ENCODE measurements at places on chromosomes 12 and 14. TPM values are rescaled to one million over a fixed set of nuclear protein-coding genes. Genes with fewer than 3 reads are reported as not detected.

GRCh38 chr12:82008251-82008650 lies 249.1 kb upstream of the PPFIA2 start:
- DNase-seq = no peak
- no peak overlapping the region for H3K4me3 ChIP-seq
- H3K27me3 ChIP-seq = no peaks in the 10 kb centered on the region
- H3K27ac ChIP-seq = no peak overlapping the region
- no peaks in the 10 kb centered on the region for H3K4me1 ChIP-seq

GRCh38 chr14:50247245-50247644 lies 15.9 kb upstream of the SOS2 start:
- H3K36me3 ChIP-seq = peaks cover 7% of the 10 kb centered on the region
- no peaks in the 10 kb centered on the region for H3K4me1 ChIP-seq
- no peak for DNase-seq
- no peak overlapping the region for H3K4me3 ChIP-seq

DNA sequence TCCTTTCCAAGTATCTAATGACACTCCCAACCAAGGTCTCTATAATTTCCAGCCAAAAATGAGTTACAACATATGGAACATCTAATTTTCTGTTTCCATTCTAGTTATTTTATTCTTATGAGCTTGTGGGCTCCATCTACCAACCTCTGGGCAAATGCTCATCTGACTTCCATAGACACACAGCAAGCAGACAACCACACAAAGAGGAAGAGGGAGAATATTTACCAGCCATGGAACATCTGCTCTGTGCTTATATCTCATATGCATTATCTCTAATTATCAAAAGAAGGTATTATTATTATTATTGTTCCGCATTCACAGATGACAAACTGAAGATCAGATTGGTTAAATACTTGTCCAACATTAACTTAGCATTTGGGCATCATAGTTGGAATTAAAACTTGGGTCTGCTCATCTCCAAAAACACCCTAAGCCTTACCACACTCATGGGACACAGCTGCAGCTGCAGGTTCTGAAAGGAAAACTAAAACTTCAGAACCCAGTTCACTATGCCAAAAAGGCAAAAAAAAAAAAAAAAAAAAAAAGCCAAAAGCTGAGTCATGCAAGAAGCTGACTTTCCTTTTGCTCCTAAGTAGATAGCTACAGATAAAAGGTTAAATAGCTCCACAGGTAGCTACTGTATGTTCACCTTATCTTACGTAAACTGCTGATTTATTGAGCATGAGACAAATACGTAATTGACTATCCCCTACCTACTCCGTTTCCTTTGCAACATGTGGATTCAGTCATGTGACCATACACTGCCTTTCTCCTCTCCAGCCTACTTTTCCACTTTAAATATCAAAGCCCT lies 23.6 kb upstream of the TCL1B start:
- H3K36me3 ChIP-seq = no peaks in the 10 kb centered on the region
- H3K4me3 ChIP-seq = no peak overlapping the region
- DNase-seq = no peak
- no peak overlapping the region for H3K27ac ChIP-seq
- H3K27me3 ChIP-seq = no peaks in the 10 kb centered on the region

DNA sequence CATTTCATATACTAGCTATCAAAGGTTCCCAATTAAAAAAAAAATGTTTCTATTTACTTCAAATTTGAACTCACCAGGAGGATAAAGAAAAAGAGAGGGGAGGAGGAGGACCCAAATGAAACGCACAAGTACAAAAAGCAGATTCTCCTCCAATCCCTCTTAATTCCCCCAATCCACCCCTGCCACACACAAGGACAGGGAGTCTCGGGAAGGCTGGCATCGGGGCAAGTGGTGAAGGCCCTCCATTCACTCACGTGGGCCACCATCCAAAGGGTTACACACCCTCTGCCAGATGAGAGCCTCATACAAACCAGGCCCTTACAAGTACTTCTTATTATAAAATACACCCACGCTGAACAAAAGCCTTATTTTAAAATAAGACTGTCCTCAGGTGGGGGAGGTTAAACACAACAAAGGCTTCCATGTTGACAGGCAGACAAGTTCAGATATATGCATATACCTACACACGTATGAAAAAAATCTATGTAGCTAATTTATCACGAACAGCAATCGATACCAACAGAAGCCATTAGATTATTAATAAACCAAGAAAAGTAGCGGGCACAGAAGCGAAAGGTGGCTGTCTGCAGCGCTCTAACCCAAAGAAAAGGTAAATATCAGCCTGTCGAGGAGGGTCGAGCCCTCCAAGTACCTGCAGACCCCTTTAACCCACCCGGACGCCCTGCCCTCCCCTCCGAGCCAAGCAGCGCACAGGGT lies 1.5 kb downstream of the ATP2B1 start:
- peaks cover 11% of the 10 kb centered on the region for H3K4me1 ChIP-seq
- peak overlapping the region; percentile 96 for H3K27ac ChIP-seq
- H3K36me3 ChIP-seq = no peaks in the 10 kb centered on the region
- peak overlapping the region; percentile 89 for H3K4me3 ChIP-seq

DNA sequence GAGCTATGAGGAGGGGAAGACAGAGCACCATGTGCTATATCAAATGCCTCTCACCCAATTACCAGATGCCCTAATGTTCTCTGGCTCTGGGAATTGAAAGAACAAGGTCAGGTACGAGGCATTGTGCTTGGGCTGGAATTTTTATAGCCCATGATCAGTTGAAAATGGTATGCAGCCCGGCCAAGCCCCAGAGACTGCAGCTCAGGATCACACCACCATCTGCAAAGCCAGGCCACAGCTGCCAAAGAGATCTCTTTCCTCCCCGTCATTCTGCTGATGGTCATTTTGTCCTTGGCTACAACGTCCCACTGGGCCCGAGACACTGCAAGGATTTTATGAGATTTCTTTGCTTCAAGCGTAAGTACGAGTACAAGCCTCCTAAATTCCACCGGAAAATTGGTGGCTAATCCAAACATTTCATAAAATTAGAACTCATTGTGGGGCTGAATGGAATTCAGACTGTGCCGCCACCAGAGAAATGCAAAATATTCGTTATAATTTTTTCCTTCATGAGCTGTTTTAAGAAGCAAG lies 15.1 kb downstream of the NUAK1 start:
- H3K36me3 ChIP-seq = no peaks in the 10 kb centered on the region
- H3K4me1 ChIP-seq = peaks cover 47% of the 10 kb centered on the region
- H3K4me3 ChIP-seq = no peak overlapping the region
- H3K27me3 ChIP-seq = no peaks in the 10 kb centered on the region
- no peak for DNase-seq

DNA sequence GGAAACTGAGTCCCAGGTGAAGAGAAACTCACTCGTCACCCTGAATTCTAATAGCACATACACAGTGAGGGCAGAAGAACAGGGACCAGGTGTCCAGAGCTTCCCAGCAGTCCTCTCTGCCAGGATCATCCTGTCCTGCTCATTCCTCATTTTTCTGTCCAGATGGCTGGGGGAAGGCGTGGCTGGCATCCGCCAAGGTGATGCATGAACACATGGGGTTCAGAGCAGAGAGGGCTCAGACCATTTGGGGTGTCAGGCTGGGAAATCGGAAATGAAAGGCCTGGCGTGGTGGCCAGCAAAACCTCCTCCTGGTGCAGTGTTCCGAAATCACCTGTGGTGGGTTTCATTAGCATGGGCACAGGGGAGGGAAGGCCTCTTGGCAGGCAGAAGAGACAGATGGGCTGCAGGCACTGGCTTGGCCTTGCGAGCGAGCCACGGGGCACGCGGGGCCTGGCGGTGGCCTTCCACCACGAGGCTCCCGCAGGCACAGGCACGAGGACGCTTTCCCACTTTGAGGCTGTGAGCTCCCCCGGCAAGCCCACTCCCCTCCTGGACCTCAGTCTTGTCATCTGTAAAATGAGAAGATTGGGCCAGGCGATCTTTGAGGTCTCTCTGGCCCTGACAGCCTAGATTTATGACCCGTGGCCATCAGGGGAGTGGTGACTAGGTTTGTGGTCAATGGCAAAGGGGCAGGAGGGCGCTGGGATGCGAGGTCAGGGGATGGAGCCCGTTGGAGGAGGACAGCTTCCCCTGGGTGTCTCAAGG lies 68.5 kb downstream of the TSPAN9 start:
- H3K27me3 ChIP-seq = no peaks in the 10 kb centered on the region
- peaks cover 27% of the 10 kb centered on the region for H3K4me1 ChIP-seq
- H3K4me3 ChIP-seq = no peak overlapping the region
- H3K27ac ChIP-seq = no peak overlapping the region
- DNase-seq = peak; percentile 45

- no peaks in the 10 kb centered on the region for H3K4me1 ChIP-seq
- no peaks in the 10 kb centered on the region for H3K36me3 ChIP-seq
- DNase-seq = no peak
- no peak overlapping the region for H3K27ac ChIP-seq
Measured at GRCh38 chr14:79037593-79037992, 867.4 kb downstream of the NRXN3 start.

- peaks cover 29% of the 10 kb centered on the region for H3K36me3 ChIP-seq
- no peaks in the 10 kb centered on the region for H3K27me3 ChIP-seq
- no peak for DNase-seq
- no peak overlapping the region for H3K4me3 ChIP-seq
- H3K27ac ChIP-seq = no peak overlapping the region
Measured at GRCh38 chr12:68326716-68327115, 5.4 kb downstream of the MDM1 start.

DNA sequence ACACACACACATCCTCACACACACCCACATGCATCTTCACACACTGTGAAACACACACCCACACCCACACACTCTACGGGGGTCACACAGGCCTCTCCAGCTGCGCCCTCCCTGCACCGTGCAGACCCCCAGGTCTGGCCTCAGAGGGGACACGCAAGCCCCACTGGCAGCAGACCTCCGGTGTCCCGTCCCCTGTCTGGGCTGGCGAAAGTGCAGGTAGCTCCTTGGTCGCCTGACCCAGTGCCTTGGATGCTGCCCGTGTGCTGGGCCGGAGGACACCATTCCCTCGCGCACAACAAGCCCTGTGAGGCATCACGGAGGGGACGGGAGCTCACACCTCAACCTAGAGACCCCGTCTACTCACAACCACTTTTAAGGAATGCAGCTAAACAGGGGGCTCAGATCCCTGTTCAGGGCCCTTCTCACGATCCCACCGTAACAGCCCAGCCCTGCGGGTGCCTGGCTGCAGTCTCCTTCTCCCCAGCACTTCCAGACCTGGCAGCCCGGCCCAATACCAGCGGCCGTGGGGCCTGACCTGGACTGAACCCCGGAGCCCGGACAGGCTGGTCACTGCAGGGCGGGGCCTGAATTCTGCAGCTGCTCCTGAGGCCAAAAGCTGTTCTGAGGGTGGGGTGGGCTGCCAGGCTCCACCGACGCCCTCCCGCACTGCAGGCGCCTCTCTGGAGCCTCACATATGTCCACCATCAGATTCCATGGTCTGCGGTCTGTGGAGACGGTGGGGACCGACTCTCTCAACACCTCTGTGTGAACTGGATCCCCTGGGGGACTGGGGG lies 42.1 kb upstream of the FZD10 start:
- no peaks in the 10 kb centered on the region for H3K36me3 ChIP-seq
- H3K27me3 ChIP-seq = no peaks in the 10 kb centered on the region
- no peaks in the 10 kb centered on the region for H3K4me1 ChIP-seq
- no peak overlapping the region for H3K4me3 ChIP-seq
- no peak for DNase-seq
- H3K27ac ChIP-seq = no peak overlapping the region

DNA sequence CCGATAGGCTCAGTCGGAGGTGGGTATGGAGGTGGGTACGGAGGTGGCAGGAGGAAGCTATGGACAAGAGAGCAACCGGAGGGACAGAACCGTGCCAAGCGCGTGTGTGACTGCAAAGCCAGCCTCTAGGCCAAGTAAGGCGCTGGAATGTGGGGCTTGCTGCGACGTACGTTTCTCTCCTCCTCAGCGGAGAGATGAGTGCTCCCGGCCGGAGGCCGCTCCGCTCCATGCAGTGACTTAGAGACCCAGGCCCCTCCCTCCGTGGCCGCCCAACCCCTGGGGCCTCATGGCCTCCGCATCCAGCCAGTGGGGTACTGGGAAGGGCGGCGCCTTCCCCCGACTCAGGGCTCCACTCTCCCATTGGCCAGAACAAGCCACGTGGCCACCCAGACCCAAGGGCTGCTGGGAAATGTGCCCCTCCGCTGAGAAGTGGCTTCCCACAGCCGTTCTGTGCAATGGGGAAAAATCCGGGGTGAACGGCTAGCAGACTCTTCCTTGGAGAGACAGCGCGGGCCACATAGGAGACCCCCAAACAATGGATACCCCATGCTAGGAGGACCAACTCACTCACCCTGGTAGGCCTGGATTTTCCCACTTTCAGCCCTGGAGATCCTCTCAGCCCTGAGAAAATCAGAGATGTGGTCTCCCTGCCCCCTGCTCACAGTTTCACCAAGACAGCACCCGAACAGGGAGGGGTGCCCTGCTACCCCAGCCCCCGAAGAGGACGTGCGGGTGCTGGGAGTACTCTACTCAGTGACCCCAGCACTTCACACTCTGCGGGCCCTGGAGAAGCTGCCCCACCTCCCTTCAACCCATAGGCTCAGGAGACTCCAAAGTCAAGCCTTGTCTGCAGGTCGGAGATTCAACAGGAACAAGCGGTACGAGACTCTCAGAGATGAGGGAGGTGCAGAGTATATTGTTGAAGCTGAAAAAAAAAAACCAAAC lies 66.7 kb downstream of the RIMBP2 start:
- no peak overlapping the region for H3K4me3 ChIP-seq
- H3K27ac ChIP-seq = no peak overlapping the region
- no peaks in the 10 kb centered on the region for H3K4me1 ChIP-seq
- DNase-seq = no peak

PRB3 gene
- total RNA-seq = not detected

TMPRSS12 gene
- not detected for total RNA-seq

C12orf60 gene
- total RNA-seq = 0.17 TPM

POTEM gene
- total RNA-seq = not detected

KRT74 gene
- not detected for total RNA-seq

- peaks cover 15% of the 10 kb centered on the region for H3K4me1 ChIP-seq
- no peaks in the 10 kb centered on the region for H3K36me3 ChIP-seq
- H3K4me3 ChIP-seq = peak overlapping the region; percentile 69
- H3K27ac ChIP-seq = no peak overlapping the region
- no peaks in the 10 kb centered on the region for H3K27me3 ChIP-seq
- no peak for DNase-seq
Measured at GRCh38 chr14:104724981-104725771, 1.1 kb downstream of the ADSS1 start.

ZC2HC1C gene
- 4.5 TPM for total RNA-seq

DPF3 gene
- total RNA-seq = 0.90 TPM

DNA sequence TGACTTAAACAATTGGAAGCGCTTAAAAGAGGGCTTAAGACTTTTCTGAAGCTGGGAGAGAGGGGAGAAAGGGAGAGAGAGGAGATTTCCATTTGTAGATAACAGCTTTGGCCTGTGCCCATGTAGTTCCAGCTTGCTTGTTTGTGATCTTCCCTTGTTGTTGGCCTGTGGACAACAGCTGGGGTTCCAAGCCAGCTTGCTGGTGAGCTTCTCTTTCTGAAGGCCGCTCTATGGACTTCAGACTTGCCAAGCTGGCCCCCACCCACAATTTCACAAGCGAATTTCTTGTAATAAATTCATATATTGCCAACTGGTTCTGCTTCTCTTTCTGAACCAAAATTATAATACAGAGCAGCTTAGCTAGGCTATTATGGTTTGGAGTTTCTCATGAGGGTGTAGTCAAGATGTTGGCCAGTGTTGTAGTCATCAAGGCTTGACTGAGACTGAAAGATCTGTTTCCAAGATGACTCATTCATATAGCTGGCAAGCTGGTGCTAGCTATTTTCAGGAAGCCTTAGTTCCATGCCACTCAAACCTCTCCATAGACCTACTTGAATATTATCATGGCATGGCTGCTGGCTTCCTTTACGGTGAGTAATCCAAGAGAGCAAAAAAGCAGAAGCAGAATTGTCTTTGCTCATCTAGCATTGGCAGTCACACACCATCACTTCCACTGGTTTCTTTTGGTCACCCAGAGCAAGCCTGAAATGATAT lies 89.4 kb downstream of the ATP23 start:
- DNase-seq = no peak
- no peak overlapping the region for H3K4me3 ChIP-seq
- no peaks in the 10 kb centered on the region for H3K27me3 ChIP-seq
- no peak overlapping the region for H3K27ac ChIP-seq

SCAF11 gene
- total RNA-seq = 119 TPM

Measured in upper lobe of right lung (tissue), 1 donor.